ENCODE measurements at places on chromosomes 1 and 21.
A peak's percentile ranks its signal among the peaks of the same experiment; 100 is the strongest.

- DNase-seq: peak; percentile 14
These were observed 17.1 kb upstream of the CCDC190 start for GRCh38 chr1:162878000-162878596.

DNA sequence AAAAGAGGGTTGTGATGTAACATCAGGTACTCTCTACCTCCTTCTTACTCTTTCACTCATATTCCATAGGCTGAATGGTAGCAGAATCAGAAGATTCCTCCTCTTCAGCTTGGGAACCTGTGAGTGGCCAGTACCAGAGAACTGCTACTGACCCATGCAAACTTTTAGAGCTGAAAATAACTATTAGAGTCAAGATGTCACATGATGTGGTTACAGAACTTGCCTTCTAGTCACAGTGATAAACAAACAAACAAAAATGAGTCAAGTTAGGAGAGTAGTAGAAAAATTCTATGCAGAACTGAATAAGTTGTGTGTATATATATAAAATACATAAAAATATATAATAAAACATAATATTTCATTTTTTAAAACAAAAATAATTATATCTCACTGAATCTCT, 47.6 kb upstream of the RGS1 start:
- DNase-seq: no peak

- no peak for DNase-seq
These were observed 70.6 kb upstream of the PTGFR start for GRCh38 chr1:78420181-78420580.

GRCh38 chr21:33053951-33054350, 16.0 kb upstream of the OLIG1 start:
- no peak for DNase-seq

DNA sequence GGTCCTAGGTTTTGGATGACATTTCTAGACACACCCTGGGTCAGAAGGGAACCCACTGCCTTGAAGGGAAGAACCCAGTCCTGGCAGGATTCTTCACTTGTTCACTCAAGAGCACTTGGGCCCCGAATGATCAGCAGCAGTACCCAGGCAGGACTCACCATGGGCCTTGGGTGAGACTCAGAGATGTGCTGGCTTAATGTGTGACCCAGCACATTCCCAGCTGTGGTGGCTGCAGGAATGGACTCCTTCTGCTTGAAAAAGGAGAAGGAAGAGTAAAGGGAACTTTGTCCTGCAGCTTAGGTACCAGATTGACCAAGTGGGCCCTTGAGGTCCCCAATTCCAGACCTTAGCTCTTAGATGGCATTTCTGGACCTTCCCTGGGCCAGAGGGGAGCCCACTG, 12.3 kb upstream of the SMAP2 start:
- no peak for DNase-seq

GRCh38 chr1:35560256-35561225, 2.9 kb downstream of the NCDN start:
- no peak for DNase-seq

GRCh38 chr1:31665234-31665878, 20.7 kb upstream of the PEF1 start:
- no peak for DNase-seq

GRCh38 chr1:43376723-43377235, 9.0 kb upstream of the ELOVL1 start:
- no peak for DNase-seq

DNA sequence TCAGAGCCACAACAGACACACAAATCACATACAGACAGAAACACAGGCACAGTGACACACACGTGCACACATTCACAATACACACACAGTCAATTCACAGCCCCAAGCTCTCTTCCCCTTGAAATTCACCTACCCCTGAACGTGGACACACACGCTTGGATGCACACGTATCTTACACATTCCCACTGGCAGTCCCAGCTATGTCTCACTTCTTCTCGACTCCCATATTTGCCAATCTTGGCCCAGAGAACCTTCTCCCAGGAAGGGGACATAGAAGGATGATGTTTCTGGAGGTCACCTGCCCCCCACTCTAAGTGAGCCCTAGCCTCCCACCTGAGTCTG, 1.6 kb downstream of the CRYBG2 start:
- no peak for DNase-seq

- no peak for DNase-seq
These were observed 1.5 kb upstream of the NR0B2 start for GRCh38 chr1:26915204-26915842.

- DNase-seq: no peak
These were observed 4.8 kb downstream of the ABCB10 start for GRCh38 chr1:229553621-229554130.

GRCh38 chr1:30462166-30462565, 261.2 kb downstream of the MATN1 start:
- DNase-seq: no peak

DNA sequence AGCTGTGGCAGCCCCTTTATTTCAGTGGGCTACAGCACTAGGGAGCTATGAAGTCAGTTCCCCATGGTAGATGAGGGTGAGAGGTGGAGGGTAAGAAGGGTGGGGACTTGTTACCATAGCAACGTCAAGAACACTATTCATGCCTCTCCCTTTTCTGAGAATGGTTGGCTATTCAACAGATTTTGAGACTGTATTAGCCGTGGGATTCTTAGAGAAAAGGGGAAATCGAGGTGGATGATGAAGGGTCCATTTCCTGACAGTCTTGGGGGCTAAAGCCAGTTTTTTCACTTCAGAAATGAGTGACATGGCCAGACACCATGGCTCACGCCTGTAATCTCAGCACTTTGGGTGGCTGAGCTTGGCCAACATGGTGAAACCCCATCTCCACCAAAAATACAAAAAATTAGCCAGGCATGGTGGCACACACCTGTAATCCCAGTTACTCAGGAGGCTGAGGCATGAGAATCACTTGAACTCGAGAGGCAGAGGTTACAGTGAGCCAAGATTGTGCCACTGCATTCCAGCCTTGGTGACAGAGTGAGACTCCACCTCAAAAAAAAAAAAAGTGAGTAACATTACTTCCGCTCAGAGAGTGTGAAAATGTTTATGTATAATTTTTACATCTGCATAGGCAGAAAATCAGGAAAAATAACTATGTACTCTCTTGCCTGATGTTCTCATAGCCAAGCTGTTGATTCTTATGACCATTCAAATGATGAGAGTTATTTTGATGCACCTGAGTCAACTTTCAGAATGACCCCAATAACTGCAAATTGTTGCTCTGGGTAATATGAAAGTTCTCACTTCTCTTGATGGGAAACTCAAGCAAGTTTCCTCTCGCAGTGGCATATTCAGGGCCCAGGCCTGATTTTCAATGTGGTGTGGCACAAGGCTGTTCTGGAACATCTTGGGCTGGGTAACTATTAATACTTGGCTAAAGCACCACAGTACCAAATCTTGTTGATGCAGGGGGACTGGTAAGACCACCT, 23.2 kb upstream of the RGSL1 start:
- no peak for DNase-seq

- DNase-seq: no peak
These were observed 20.8 kb downstream of the SLC6A17 start for GRCh38 chr1:110170766-110171733.

DNA sequence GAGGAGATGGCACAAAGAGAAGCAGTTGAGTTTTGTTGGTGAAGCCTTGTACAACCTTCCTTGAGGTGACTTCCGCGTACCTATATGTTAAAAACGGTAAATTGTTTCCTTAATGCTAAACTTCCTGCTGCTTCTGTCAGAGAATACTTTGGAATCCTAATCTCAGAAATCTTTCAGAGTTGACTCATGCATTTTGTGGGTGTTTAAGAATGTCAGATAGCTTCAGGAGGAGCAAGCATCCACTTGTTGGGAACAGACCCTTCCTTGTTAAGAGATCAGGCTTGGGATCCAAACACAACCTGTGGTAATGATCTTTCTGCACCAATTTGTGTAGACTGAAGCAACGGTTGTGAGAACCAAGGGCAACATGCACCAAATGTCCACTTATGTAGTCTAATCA, 29.5 kb downstream of the AK4 start:
- DNase-seq: peak; percentile 65

DNA sequence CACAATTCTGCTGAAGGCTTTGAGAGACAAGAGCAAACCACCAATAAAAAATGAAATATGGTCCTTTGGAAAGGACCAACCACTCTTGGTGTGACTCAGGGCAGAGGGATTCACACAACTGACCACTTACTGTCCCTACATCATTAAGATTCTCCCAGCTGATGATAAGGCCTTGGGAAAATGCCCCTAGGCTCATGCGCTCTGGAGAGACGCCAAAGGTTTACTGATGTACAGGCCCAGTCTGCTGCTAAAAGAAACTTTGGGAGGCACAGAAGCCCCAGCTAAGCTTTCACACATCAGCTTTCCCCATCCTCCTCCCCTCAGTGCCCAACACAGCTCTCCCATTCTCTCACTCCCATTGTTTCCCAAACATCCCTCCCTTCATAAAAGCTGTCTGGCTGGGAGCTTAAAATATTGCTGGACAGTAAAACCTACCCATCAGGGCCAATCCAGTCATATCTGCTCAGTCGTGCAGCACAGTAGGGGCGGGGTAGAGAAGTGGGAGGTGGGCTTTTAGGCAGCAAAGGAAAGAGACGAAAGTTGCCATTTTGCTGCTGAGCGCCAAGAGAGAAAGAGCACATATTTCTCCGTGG, at the start of gene GJA8:
Gene GJA8 (plus strand): TSS at position 543 of the 593 bp plus-strand sequence. CDS start 5,161 bp downstream, outside the sequence.
- DNase-seq: no peak

GRCh38 chr1:199720496-199720895, 307.0 kb upstream of the NR5A2 start:
- DNase-seq: no peak

DNA sequence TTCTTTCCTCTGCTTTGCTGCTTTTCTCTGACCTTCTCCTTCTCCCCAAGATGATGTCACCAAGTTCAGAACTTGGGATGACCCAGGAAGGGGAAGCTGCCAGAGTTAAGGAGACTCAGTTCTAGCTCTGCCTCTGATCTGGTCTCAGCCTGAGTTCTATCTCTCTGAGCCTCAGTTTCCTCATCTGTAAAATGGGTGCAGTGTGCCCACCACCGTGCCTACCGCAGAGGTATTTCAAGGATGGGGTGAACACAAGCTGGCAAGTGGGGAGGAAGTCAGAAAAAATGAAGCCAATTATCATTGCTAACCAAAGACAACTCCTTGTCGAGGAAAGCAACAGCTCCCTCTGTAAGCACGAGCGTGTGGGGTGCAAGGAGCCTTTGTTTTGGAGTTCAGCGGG, 249.7 kb downstream of the KAZN start:
- no peak for DNase-seq

- no peak for DNase-seq
These were observed 31.7 kb upstream of the RALGPS2 start for GRCh38 chr1:178693366-178693765.

- DNase-seq: no peak
These were observed 217.5 kb downstream of the CAMTA1 start for GRCh38 chr1:7002728-7003127.

GRCh38 chr1:47709019-47709871, 271.4 kb downstream of the FOXD2 start:
- DNase-seq: no peak

DNA sequence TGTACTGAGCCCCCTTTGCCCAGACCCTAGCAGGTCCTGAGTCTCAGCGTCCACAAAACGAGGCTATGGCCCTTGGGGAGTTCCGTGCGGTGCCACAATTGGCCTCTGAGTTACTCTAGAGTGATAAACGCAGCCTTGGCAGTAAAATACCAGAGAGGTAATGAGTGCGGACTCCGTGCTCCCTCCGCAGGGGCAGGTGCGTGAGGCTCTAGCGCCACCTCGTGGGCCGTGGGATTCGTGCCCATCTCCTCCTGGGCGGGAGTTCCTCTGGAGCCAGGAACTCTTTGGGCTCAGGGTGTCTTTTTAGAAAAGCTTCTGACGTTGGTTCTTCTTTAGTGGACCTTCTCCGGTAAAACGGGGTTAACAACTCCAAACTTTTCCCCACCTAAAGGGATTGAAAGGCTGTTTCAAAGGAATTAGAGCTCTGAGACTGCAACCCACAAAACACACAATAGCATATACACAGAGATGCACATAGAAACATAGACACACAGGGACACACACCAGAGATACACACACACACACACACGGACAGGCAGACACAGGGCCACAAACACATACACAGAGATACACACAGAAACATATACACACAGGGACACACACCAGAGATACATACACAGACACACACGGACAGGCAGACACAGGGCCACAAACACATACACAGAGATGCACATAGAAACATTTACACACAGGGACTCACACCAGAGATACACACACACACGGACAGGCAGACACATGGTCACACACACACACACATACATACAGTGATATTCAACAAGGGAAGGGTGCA, 99.4 kb downstream of the KCNJ15 start:
- DNase-seq: peak; percentile 88

- DNase-seq: no peak
These were observed 59.5 kb upstream of the KCNA3 start for GRCh38 chr1:110734133-110734680.

DNA sequence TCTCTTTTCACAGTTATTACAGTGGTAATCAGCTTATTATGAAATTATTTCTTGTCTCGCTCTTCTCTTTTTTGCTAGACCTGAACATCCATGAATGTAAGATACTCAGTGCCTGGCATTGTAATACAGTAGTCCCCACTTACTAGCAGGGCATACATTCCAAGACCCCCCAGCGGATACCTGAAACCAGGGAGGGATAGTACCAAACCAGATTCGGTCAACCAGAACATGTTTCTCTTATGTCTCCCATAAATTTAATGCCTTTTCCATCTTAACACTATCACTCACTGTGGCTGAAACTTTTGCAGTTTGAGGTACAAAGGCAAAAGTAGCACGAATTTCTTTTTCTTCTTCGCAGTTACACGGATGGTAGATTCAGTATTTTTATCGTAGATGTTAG, 24.6 kb upstream of the B3GALT2 start:
- DNase-seq: no peak

DNA sequence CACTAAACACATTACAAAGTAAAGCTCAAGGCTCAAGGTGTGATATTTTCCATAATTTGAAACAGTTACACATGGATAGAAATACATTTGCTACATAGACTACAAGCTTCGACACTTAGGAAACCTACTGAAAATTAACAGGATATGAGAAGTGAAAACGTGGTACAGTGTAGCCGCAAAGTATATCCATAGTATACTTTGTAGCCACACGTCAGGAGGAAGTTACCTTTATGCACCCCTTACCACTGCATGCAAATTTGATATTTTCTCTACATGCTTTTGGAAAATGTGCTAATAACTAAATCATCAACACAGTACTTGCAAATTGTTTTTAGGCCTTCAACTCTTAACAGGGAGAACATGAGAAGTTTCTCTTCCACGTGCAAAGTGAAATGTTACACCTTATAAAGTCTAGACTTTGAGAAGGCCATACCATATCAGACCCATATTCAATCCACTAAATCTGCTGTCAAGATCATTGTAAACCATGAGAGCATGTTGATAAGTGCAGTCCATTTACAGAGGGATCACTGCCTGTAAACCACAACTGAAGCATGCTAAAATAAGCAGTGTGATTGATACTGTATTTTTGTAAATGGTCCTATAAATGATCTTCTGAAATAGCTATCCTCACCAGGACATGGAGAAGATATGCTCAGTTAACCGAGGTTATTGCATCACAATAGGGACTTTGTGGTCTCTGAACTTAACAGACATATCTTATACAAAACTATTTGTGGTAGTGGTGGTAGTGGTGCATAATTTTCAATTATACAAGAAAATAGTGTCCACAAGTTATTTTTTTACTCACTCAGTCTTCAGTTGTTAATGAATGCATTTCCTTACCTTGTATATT, 64.7 kb downstream of the VAV3 start:
- DNase-seq: no peak

GRCh38 chr1:33792651-33793050, 71.2 kb upstream of the HMGB4 start:
- DNase-seq: no peak

- no peak for DNase-seq
These were observed 13.9 kb upstream of the ASAP3 start for GRCh38 chr1:23497777-23498439.

Measured in H54 (cell line).